ENCODE measurements at places on chromosomes 13 and 19. TPM values are rescaled to one million over a fixed set of nuclear protein-coding genes. Genes with fewer than 3 reads are reported as not detected.
A peak's percentile ranks its signal among the peaks of the same experiment; 100 is the strongest.

PSG1 gene
- not detected for total RNA-seq

SLC8A2 gene
- total RNA-seq = 0.94 TPM

PCDH8 gene
- not detected for total RNA-seq

DNA sequence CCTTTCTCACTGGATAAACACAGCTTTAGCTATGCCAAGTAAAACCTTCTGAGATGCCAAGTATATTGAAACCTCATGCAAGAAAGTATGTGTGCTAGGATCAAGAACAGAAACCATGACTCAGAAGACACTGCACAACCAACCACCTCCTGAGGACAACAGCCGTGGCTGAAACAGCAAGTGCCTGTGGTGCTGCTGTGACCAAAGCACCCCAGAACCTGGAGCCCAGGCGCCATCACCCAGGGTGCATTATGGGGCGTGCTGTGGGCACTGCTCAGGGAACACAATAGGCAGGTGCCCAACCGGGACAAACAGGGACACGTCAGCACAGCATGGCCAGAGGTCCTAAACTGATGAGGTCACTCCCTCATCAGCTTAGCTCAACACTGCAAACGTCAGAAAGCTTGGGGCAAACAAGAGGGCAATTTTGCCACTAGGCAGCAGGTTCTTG lies 101.3 kb upstream of the SLC15A1 start:
- no peak overlapping the region for H3K27ac ChIP-seq
- DNase-seq = no peak
- no peaks in the 10 kb centered on the region for H3K4me1 ChIP-seq
- H3K4me3 ChIP-seq = no peak overlapping the region

- H3K27me3 ChIP-seq = no peaks in the 10 kb centered on the region
- no peak overlapping the region for H3K4me3 ChIP-seq
- H3K4me1 ChIP-seq = peaks cover 69% of the 10 kb centered on the region
- DNase-seq = no peak
Observed at GRCh38 chr19:38684862-38685665, 37.6 kb downstream of the ACTN4 start.

DNA sequence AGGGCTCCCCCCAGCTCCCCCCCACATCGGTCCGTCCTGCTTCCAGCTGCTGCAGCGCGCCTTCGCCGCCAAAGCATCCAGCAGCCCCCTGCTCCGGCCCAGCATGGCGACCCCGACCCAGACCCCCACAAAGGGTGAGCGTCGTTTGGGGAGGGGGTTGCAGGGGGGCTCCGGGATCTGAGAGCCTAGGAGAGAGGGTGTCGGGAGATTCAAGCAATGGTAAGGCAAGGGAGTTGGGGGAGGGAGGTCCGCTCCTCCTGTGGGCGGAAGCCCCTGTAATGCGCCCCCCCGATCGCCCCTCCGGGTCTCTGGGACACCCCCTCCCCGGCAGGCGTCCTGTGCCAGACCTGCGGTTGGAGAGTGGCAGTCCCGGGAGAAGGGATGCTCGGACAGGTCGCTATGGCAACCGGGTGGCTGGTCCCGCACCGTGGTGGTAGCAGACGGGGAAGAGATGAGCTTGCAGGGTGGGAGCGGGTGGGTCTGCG lies at the start of gene FXYD7:
Gene FXYD7, plus strand, starts transcription at position 25 of the 485 bp plus-strand sequence. Its CDS starts 79 bp downstream, at position 104.
- H3K4me1 ChIP-seq = peaks cover 10% of the 10 kb centered on the region
- no peak within 1 kb of the TSS for H3K4me3 ChIP-seq
- no peaks in the 10 kb centered on the region for H3K36me3 ChIP-seq
- DNase-seq = peak; percentile 88

DNA sequence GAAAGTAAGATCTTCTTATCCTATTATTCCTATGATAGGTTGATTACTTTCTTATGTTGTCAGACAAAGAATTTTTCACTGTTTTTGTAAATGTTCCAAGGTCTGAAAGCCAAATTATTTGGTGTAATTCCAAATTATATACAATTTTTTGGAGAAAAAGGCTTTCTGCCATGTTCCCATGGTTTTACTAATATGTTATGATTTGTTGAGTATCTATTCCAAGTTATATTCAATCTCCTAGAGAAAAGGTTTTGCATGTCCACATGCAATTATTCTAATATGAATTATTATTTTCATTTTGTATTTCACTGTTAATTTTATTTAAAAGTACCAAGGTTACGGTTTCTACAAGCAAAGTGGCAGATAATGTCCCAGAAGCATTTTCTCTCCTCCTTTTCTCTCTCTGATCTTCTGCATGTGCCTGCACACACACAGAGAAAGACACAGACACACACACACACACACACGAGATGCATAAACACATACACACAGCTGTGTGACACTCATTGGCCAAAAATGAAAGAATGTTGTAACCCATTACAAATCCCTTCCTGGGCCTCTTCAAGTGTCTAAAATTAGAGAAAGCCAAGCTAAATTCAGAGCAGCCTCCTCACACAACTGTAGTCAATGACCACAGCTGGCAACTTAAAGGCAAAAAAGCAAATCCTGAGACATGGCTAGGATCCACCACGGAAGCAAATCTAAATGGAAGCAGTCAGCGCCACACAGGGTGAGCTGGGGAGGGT lies 621.0 kb downstream of the EFNB2 start:
- no peak overlapping the region for H3K4me3 ChIP-seq
- no peak overlapping the region for H3K27ac ChIP-seq
- no peaks in the 10 kb centered on the region for H3K27me3 ChIP-seq
- no peaks in the 10 kb centered on the region for H3K36me3 ChIP-seq
- no peak for DNase-seq

DNA sequence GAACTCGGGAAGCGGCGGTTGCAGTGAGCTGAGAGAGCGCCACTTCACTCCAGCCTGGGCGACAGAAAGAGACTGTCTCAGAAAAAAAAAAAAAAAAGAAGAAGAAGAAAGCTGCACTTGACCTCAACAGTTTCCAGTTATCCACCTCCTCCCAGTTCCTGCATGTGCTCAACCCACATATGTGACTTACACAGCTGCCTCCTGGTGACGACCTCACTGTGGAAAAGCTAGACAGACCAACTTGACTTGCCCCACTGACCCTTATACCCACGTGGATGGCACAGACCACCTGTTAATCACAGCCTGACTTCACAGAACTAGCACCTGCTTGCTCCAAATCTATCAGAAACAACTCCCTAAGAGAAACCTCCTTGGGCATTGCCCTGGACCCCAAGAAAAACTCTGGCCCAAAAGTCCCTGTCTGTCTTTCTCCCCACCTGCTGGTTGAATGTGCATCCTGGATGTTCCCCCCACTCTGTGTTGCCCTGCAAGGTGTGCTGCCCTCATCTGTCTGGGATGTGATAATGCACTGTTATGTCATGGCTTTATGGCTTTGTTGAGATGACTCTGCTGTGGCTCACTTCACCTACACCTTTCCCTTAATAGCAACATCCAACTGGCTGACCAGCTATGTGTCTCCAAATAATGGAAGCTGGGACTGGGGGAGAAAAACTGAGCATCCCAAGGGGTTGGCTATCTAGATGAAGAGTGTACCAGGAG lies 2.8 kb downstream of the ZNF20 start:
- H3K27me3 ChIP-seq = no peaks in the 10 kb centered on the region
- no peak overlapping the region for H3K27ac ChIP-seq
- DNase-seq = no peak
- peaks cover 11% of the 10 kb centered on the region for H3K4me1 ChIP-seq
- H3K36me3 ChIP-seq = peaks cover 25% of the 10 kb centered on the region

DNA sequence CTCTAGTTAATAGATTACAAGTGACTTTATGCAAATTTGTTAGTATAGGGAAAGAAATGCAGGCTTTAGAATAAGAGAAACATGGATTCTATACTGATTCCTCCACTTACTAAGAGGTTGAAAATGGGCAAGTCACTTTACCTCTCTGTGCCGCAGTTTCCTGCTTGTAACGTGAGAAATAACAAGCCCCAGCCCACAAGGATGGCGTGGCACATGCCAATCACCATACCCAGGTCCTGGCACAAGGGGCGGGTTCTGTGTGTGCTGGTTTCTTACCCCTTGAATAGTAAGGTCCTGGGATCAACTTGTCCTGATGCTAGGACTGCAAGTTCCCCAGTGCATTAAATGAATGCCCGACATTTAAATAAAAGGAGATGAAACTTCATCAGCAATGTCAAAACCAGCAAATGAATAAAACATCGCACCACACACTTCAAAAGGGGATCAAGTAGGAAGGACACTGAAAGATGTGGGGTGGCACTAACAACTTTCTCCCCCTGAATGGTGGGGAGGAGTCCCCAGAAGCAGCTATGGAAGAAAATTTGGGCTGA lies 7.9 kb upstream of the SIGLEC9 start:
- no peak for DNase-seq
- no peaks in the 10 kb centered on the region for H3K4me1 ChIP-seq
- H3K27me3 ChIP-seq = no peaks in the 10 kb centered on the region
- H3K36me3 ChIP-seq = no peaks in the 10 kb centered on the region

Measured in kidney (tissue), 22 donors.